A375 (cell line): ENCODE measurements at places on chromosomes 7 and 10. TPM values are rescaled to one million over a fixed set of nuclear protein-coding genes. Genes with fewer than 3 reads are reported as not detected.

PRSS37 gene
- not detected in 2 replicates for total RNA-seq

NAT16 gene
- 0.05 and 0.11 TPM in 2 replicates for total RNA-seq

LEP gene
- total RNA-seq = not detected in 2 replicates

TAC1 gene
- 2.7 and 5.4 TPM in 2 replicates for total RNA-seq

TMEM273 gene
- not detected in 2 replicates for total RNA-seq

ZNF282 gene
- total RNA-seq = 37.9 and 42.9 TPM in 2 replicates

FEZF1 gene
- 0.04 and 0.08 TPM in 2 replicates for total RNA-seq

MGAM2 gene
- 3.9 and 4.6 TPM in 2 replicates for total RNA-seq

NFE2L3 gene
- total RNA-seq = 22.6 and 22.7 TPM in 2 replicates

BUD31 gene
- 274 and 315 TPM in 2 replicates for total RNA-seq

FAM25A gene
- not detected in 2 replicates for total RNA-seq

ADCYAP1R1 gene
- not detected in 2 replicates for total RNA-seq

CEP55 gene
- total RNA-seq = 62.9 and 67.8 TPM in 2 replicates

KRIT1 gene
- total RNA-seq = 47.8 and 48.0 TPM in 2 replicates

AKR1C3 gene
- 10.6 and 12.9 TPM in 2 replicates for total RNA-seq

HSPB1 gene
- 38.0 and 66.4 TPM in 2 replicates for total RNA-seq

HMX3 gene
- 3.5 and 6.3 TPM in 2 replicates for total RNA-seq

PPP1R17 gene
- total RNA-seq = not detected in 2 replicates

RBM28 gene
- 73.9 and 76.8 TPM in 2 replicates for total RNA-seq

PRR15 gene
- 0.15 and 0.21 TPM in 2 replicates for total RNA-seq

OGA gene
- total RNA-seq = 77.4 and 86.6 TPM in 2 replicates

CFTR gene
- not detected in 2 replicates for total RNA-seq

PNLIPRP2 gene
- not detected in 2 replicates for total RNA-seq

IDI2 gene
- not detected in 2 replicates for total RNA-seq

ZPBP gene
- not detected in 2 replicates for total RNA-seq

ANXA8 gene
- total RNA-seq = 0.21 and 0.34 TPM in 2 replicates

ITIH5 gene
- 0.68 and 2.0 TPM in 2 replicates for total RNA-seq

LIPF gene
- total RNA-seq = not detected in 2 replicates

STAMBPL1 gene
- total RNA-seq = 55.7 and 68.9 TPM in 2 replicates

OGDHL gene
- total RNA-seq = 2.7 and 3.0 TPM in 2 replicates

TMEM176B gene
- not detected in 2 replicates for total RNA-seq

CROT gene
- 4.5 and 5.7 TPM in 2 replicates for total RNA-seq

SLC18A3 gene
- total RNA-seq = not detected in 2 replicates

ATP6V0A4 gene
- 4.1 and 5.1 TPM in 2 replicates for total RNA-seq

CYP2C19 gene
- not detected in 2 replicates for total RNA-seq

PRKG1 gene
- total RNA-seq = 1.1 and 1.3 TPM in 2 replicates

ANKRD2 gene
- 0.37 and 0.57 TPM in 2 replicates for total RNA-seq

PIK3AP1 gene
- total RNA-seq = 2.0 and 2.9 TPM in 2 replicates

DOCK4 gene
- 26.1 and 42.9 TPM in 2 replicates for total RNA-seq

SUGCT gene
- total RNA-seq = 5.6 and 6.8 TPM in 2 replicates

CFAP69 gene
- total RNA-seq = 4.8 and 13.1 TPM in 2 replicates

GRM3 gene
- total RNA-seq = 0.11 TPM in 1 of 2 replicates, not detected in the other

ENKUR gene
- total RNA-seq = 0.15 and 0.45 TPM in 2 replicates

FAM149B1 gene
- 5.9 and 8.1 TPM in 2 replicates for total RNA-seq

SPDYE2B gene
- total RNA-seq = not detected in 2 replicates
